T follicular helper cell (primary cell): ENCODE measurements at places on chromosomes 16 and 17.

DNA sequence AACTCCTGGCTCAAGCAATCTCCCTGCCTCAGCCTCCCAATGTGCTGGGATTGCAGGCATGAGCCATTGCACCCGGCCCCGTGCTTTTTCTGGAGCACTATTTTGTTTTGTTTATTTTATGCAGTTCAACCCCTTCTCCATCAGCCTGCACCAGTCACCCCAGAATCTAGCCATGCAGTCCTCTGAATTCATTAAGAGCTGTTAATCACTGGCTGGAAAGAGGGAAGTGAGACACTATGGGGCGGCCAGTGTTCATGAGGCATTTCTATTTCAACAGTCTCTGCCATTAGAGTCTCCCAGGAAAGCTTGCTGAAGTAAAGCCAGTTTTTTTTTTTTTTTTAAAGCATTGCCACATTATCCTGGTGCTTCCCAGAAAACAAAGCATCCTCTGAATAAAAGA is 1.7 kb downstream of the VWA3A start:
- no peak for DNase-seq

DNA sequence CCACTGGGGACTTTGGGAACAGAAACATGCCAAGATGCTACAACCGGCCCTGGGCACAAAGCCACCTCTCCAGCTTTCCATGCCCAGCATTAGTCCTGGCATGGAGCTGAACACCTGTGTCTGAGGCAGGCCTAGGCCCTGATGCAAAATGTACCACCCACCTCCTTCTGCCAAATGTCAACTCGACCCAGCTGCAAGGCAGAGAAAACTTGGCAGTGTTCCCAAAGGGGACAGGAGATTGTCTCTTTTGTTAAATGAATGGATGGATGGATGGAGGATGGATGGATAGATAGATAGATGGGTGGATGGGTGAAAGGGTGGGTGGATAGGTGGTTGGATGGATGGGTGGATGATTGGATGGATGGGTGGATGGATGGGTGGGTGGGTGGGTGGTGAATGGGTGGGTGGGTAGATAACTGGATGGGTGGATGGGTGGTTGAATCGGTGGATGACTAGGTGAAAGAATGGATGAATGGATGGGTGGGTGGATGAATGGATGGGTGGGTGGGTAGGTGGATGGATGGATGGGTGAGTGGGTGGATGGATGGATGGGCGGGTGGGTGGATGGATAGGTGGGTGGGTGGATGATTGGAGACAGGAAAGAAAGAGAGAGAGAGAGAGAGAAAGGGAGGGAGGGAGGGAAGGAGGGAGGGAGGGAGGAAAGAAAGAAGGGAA is 73.4 kb upstream of the TNRC6C start:
- DNase-seq, result no peak

- DNase-seq, result no peak
Measured at GRCh38 chr16:80367037-80367658, 173.6 kb upstream of the DYNLRB2 start.

DNA sequence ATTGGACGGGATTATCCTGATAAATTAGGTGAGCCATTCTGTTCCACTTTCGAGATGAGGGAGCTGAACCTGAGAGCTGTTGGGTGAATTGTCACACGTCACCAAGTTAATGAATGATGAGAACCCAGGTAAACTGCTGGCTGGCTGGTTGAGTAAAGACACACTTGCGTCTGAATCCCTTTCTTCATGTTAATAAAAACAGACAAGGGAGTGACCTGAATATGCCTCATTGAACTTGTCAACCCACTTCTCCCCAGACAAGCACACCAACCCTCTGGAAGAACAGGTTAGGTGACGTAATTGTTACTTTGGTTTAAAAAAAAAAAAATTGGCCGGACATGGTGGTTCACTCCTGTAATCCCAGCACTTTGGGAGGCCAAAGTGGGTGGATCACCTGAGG is 400.9 kb upstream of the CDH5 start:
- DNase-seq, result no peak
